ENCODE measurements at places on chromosomes 11 and 22. TPM values are rescaled to one million over a fixed set of nuclear protein-coding genes. Genes with fewer than 3 reads are reported as not detected.

Gene POU2AF2
- total RNA-seq = not detected

Gene GUCY1A2
- total RNA-seq = not detected

Gene IFITM10
- 1.5 TPM for total RNA-seq

Gene RAB36
- 0.19 TPM for total RNA-seq

Gene NRIP3
- 3.2 TPM for total RNA-seq

Gene SLC43A3
- total RNA-seq = 159 TPM

Gene SLC22A12
- total RNA-seq = not detected

Gene COMMD9
- total RNA-seq = 25.7 TPM

DNA sequence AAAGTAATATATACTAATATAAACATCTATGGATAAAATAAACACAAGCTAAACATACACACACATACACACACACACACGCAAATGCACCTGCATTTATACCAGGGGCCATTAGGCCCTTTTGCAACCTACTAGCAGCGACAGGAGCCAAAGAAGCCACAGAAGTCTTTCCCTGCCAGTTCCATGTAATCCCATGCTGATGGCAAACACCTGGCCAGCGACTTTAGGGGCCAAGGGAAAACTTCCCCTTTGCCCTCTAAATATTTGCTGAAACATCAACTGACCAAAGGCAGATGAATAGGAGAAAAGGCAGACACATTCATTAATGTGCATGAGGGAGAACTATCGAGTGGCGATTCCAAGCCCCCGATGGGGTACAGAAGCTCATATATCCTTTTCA, 14.8 kb upstream of the P2RY2 start:
- no peak for DNase-seq
- H3K27ac ChIP-seq = no peak overlapping the region
- peaks cover under 1% of the 10 kb centered on the region for H3K36me3 ChIP-seq
- no peaks in the 10 kb centered on the region for H3K4me1 ChIP-seq
- no peak overlapping the region for H3K4me3 ChIP-seq

DNA sequence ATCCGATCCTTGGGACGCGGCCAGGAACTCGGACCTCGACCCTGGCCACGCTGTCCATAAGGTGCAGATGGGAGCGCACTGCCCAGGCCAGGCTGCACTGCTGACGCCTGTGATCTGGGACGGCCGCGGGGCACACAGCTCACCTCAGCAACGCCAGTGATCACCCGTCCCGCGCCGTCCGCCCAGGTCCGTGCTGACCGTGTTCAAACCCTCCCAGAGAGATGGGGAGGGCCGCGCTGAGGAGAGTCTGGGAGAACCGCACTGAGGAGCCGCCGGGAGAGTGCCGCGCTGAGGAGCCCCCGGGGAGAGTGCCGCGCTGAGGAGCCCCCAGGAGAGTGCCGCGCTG, 636 bp downstream of the KCNQ1OT1 start:
- H3K27ac ChIP-seq = peak overlapping the region; percentile 77
- H3K4me3 ChIP-seq = peak overlapping the region; percentile 89
- H3K36me3 ChIP-seq = peaks cover 2% of the 10 kb centered on the region
- H3K4me1 ChIP-seq = peaks cover 11% of the 10 kb centered on the region

DNA sequence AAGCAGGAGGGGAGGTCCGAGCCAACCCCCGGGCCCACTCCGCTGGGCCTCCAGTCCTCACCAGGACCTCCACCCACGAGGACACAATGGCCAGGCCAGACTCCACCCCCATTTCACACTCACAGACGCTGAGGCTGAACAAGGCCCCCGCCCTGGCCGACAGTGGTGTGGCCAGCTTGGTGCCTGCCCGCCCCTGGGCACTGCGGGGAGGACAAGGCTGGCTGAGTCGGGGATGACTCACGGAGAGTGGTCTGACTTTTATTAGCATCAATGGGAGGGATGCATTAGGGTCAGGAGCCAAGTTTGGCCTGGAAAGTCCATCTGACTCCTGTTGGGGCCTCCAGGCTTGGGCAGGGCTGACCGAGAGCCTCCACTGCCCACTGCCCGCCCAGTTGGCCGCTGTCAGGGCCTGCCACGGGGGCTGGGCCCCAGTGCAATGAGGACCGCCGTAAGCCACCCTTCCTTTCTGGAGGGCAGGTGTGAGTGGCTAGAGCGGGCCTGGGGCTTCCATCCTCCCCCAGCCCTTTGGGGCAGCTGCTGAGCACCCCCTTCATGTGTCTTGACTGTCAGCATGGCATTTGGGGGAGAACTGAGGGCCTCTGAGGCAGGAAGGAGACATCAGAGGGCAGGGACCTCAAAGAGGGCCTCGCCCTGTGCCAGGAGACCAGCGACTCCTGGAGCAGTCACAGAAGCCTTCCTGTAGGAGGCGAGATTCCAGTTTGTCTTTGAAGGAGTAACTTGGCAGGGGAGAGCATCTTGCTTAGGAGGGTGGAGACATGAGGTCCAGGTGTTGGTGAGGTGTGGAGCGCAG, 10.6 kb downstream of the TSPAN32 start:
- DNase-seq = no peak
- no peaks in the 10 kb centered on the region for H3K36me3 ChIP-seq
- no peaks in the 10 kb centered on the region for H3K4me1 ChIP-seq
- no peak overlapping the region for H3K27ac ChIP-seq
- no peaks in the 10 kb centered on the region for H3K27me3 ChIP-seq

GRCh38 chr11:57155400-57155799, 26.4 kb upstream of the LRRC55 start:
- no peak for DNase-seq
- no peak overlapping the region for H3K4me3 ChIP-seq
- H3K27ac ChIP-seq = no peak overlapping the region

- no peaks in the 10 kb centered on the region for H3K27me3 ChIP-seq
- DNase-seq = no peak
- H3K27ac ChIP-seq = no peak overlapping the region
- peaks cover 12% of the 10 kb centered on the region for H3K36me3 ChIP-seq
- peaks cover 21% of the 10 kb centered on the region for H3K4me1 ChIP-seq
- no peak overlapping the region for H3K4me3 ChIP-seq
Observed at GRCh38 chr11:128764424-128765095, 70.7 kb downstream of the FLI1 start.

DNA sequence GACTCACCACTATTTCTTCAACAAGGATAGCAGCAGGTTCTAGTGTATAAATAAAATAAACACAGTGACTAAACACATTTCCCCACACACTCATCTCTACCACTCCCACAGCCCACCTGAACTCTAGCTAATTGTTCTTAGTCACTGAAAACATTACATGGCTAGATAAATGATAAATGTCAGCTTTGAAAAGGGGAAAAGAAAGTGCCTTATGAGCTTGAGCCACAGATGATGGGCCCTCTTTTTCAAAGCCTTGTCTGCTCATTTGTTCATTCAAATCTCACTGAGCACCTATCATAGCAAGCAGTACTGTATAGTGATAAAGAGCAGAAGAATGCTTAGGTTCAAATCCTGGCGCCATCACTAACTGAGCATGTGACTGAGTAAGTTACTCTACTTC, 58.3 kb downstream of the SIK3 start:
- no peak overlapping the region for H3K4me3 ChIP-seq
- H3K36me3 ChIP-seq = peaks cover 1% of the 10 kb centered on the region
- H3K4me1 ChIP-seq = peaks cover 83% of the 10 kb centered on the region

DNA sequence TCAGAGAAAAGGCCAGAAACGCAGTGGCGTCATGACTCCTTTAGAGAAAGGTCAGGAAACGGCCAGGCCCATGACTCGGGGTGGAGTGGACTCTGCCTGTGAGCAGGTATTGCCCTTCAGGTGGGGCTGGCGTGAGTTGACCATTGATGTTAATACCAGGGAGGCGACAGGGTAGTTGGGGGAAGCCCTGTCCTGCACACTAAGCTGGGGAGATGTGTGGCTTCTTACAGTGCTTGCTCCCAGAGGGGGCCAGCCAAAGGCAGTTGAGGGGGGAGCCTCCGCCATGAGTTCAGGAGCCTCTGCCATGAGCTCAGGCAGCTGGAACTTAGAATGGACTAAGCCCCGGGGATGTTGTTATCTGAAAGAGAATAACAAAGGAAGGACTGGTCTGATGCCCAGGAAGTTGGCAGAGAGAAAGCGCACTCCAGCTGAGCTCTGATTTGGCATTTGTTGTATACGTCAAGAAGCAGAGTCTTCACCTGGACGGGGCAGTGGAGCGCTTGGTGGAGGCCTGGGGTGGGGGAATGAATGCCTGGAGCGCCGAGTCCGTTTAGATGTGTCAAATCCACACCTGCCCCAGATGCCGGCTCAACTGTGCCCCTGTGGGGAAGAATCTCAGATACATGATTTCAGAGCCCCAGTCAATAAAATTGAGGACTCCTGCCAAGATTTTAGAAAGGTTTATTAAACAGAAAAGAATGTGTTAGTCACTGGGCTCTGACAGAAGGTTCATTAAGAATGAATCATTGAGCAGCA, 222.5 kb downstream of the TBC1D22A start:
- no peaks in the 10 kb centered on the region for H3K36me3 ChIP-seq
- no peak overlapping the region for H3K27ac ChIP-seq
- no peak overlapping the region for H3K4me3 ChIP-seq
- DNase-seq = no peak
- H3K27me3 ChIP-seq = no peaks in the 10 kb centered on the region

- H3K4me3 ChIP-seq = no peak overlapping the region
- no peaks in the 10 kb centered on the region for H3K27me3 ChIP-seq
- H3K36me3 ChIP-seq = no peaks in the 10 kb centered on the region
- H3K27ac ChIP-seq = no peak overlapping the region
Observed at GRCh38 chr11:24870048-24870447, 373.2 kb downstream of the LUZP2 start.

DNA sequence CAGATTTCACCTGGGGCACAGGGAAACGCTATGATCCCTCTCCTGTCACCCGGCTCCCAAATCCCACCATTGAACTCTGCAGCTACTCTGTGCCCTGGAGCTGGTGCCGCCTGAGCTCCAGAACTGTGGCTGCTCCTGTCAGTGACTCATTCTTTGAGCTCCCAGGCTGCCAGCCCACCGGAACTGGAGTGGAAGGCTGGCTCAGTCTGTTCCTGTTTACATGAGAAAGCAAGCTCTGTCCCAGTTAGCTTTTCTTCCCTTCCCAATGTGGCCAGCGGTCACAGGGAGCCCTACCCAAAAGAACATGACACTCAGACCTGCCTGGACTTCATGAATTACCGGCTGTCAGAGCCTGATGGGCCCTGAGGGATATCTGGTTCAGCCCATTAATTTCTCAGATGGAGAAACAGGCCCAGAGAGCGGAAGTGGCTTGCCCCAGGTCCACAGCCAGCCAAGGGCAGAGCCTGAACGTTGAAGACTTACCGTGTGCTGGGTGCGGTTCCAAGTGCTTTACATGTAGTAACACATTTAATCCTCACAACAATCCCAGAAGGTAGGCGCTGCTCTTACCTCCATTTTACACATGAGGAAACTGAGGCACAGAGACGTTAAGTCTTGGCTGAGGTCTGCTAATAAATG, 23.8 kb upstream of the IGSF22 start:
- no peaks in the 10 kb centered on the region for H3K27me3 ChIP-seq
- no peaks in the 10 kb centered on the region for H3K36me3 ChIP-seq

DNA sequence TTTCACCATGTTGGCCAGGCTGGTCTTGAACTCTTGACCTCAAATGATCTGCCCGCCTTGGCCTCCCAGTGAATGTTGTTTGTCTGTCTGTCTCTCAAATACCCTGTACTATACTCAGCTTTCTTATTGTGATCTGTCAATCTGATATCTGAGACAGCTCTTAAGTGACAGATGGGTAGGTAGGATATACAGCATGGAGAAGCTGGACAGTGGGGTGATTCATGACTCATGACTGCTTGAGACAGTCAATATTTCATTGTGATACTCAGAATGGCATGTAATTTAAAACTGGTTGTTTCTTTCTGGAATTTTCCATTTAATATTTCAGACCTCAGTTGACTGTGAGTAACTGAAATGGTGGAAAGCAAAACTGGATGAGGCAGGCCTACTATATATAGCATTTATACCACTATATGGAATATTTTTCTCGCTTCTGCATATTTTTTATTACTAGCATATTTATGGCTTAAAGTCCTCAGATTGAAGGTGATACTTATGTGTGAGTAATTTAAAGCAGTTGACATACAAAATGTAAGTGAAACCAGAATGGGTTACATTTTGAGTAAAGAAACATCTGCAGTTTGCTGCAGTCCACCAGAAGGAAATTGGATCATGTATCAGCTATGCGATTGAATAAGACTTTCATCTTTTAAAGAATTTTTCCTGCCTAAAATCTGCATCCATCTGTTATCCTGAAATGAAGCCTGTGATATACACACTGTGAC, 22.3 kb downstream of the ARHGAP42 start:
- no peak overlapping the region for H3K27ac ChIP-seq
- no peak overlapping the region for H3K4me3 ChIP-seq
- no peaks in the 10 kb centered on the region for H3K27me3 ChIP-seq

- no peak overlapping the region for H3K4me3 ChIP-seq
- no peak overlapping the region for H3K27ac ChIP-seq
- DNase-seq = no peak
Observed at GRCh38 chr11:132032555-132032954, 662.1 kb downstream of the NTM start.

DNA sequence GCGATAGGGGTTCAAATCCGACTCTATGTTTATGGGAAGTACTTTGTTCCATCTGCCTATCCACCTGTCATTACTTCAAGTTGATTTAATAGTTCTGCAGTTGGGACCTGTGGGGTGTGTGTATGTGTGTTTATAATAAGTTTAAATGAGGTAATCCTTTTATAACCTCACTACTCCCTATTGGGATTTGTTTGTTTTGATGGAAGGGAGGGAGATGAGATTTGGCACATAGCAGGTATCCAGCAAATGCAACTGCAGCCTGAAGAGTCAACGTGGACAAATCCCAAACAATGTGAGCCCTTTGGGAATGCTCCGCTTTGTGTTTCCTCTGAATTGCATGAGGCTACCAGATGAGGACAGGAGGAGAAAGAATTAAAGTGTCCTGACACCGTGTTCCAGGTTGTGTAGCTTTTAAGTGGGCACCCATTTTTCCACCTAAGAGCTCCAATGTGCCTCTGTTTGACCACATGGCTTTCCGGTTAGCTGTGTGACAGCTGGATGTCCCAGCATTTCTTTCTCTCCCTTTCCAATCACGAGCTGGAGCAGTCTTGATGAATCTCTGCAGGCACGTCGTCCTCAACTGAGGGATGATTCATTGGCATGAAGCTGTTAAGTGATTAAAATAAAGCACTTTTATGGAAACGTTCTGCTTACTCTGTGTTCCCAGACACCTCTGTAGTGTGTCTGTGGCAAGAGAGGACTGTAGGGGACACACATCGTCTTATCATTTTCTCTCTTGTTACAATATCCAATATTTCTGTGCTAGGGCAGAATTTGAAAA, 610.7 kb downstream of the NTM start:
- no peak for DNase-seq
- no peak overlapping the region for H3K4me3 ChIP-seq
- no peaks in the 10 kb centered on the region for H3K27me3 ChIP-seq
- H3K36me3 ChIP-seq = no peaks in the 10 kb centered on the region
